IPS DF 19.7 (cell line): ENCODE measurements at places on chromosomes 3 and 15.

GRCh38 chr3:76403556-76403955, 618.2 kb upstream of the ZNF717 start:
- no peak for DNase-seq

DNA sequence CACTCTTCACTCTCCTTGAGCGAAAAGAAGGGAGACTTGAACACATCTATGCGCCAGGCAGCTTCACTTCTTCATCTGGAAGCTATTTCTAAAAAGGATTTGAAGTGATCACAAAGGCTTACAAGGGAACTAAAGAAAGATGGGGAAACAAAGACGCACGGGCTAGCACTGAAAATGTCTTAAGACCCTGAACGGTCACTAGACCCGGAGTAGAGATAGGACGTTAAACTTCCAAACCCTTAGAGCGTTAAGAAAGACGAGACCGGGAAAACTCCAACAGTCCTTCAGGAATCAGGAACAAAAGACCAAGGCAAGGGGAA, 47.5 kb upstream of the EPHB3 start:
- no peak for DNase-seq

- no peak for DNase-seq
Measured at GRCh38 chr15:45645026-45645980, 10.5 kb downstream of the SQOR start.

DNA sequence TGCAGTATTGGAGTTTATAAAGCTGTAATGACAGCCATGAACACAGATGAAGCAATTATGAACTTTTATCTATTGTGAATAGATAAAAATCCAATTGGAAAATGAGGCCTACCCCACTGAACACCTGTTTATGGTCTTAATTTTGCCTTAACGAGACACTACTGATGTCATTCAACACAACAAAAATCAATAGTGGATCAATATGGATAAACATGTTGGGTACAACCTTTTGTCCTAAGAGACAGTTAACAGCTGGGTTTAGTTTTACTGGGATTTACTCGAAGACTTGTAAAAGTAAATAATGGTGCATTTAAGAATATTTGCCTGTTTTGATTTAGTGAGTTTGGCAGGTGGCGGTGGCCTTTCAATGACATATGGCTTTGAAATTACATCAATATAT, 217.8 kb downstream of the NR1D2 start:
- no peak for DNase-seq

GRCh38 chr15:50888054-50888453, 20.4 kb upstream of the AP4E1 start:
- no peak for DNase-seq

GRCh38 chr15:74208496-74208895, 5.9 kb upstream of the STRA6 start:
- no peak for DNase-seq

DNA sequence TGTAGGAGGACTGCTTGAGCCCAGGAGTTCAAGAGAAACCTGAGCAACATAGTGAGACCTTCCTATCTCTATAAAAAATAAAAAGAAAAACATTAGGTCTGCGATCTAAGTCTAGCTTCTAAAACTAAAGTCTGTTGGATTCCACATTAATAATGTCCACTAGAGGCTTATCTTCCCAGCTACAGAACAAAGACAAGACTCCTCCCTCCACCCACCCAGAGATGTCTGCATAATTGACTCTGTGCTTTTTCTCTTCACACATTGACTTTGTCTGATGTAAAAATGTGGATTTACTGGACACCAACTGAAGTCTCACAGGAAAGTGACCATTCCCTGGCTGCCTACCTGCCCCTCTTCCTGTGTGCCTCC, 91.8 kb downstream of the ATP10A start:
- DNase-seq = no peak

GRCh38 chr3:172104471-172105072, 65.2 kb downstream of the FNDC3B start:
- peak; percentile 78 for DNase-seq

GRCh38 chr3:105353485-105354161, 13.1 kb upstream of the ALCAM start:
- DNase-seq = no peak

GRCh38 chr3:59121346-59122144, 71.7 kb upstream of the CFAP20DC start:
- DNase-seq = no peak

GRCh38 chr3:167870759-167871158, 135.2 kb downstream of the SERPINI1 start:
- no peak for DNase-seq

DNA sequence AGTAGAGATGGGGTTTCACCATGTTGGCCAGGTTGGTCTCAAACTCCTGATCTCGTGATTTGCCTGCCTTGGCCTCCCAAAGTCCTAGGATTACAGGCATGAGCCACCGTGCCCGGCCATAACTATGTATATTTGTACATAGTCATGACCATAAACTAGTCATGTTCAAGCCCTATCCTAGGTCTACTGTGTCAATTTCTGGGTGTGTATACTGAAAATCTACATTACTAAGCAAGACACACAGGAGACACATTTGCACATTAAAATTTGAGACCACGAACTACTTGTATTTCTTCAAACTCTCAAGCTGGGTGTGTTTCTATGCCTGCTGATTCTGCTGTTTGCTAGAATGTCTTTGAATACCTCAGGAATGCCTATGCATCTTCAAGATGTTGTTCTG, 451.3 kb upstream of the MCTP2 start:
- DNase-seq = no peak

GRCh38 chr3:16908896-16909295, 24.1 kb downstream of the PLCL2 start:
- no peak for DNase-seq

DNA sequence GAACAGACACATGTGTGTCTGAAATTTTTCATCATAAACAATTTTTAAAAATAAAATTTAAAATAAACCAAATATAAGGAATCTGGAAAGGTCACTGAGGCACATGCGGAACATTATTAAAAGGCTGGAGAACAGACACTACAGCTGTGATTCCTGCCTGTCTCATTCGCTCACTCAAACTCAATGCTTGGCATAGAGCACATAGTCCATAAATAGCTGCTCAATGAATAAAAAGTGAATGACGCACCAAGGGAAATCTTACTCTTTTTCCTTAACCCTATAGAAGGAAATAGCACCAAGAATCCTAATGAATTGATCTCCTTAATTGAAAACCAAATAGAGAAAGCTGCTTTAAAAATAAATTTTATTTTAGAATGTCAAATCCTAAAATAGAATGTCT, 98.4 kb downstream of the FSIP1 start:
- DNase-seq = no peak

DNA sequence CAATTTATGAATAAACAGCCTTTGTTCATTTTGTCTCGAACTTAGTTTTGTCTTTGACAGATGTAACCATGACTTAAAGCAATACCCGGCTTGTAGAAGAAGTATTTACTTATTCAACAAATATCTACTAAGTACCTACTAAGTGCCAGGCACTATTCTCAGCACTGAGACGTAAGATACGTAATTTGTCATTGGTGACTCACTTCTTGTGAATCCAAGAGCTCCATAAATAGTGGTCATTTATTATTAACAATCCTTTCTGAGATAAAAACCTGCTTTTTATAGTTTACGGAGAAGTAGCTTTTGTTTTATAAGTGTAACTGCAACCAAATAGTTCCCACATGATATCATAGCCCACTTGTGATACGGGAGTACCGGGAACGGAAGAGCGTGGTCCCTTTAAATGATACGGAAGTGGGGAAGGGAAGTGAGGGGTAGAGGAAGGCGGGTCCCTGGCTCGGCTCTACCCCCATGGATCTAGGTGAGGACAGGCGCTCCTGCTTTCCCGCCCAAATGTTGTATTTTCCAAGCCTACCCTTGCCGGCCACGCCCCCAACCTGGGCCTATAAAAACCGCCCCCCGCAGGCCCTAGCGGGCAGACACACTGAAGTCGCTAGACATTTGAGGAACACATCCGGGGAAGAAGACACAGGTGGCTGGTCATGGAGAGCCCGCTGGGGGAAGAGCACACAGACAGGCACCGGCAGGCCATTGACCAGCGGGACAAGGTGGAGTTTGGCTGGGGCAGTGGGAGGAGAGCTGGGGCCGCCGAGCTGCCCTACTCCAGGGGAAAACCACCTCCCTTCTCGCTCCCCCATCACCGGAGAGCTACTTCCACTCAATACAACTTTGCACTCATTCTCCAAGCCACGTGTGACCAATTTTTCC, at the start of gene SAMMSON:
Gene SAMMSON, plus strand, starts transcription at position 594 of the 888 bp plus-strand sequence.
- no peak for DNase-seq

DNA sequence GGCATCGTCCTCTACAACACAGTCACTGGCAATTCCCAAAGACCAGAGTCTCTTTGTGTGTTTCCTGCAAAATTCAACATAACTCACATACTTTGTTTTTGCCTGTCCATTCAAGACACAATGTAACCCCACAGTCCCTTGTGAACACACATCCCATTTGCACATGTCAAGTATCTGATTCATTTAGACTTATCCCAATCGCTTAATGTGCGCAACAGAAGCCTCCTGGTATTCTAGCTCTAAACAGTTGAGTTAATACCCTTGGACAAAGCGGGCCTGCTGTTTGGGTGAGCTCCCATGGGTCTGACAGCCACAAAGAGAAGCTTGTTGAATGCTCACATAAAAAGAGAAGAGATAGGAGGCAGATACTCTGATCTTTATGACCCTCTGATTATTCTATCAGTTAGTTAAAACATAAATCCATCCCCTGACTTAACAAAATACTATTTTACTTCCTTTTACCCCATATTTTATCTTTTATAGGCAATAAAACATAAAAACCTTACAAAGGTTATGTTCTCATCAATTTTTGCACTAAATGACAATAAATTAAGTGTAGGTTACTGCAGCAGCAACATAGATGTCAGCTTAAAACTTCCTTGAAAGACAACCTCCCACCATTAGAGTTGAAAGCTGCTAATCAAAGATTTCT, 79.4 kb downstream of the ANXA2 start:
- DNase-seq = no peak
